ENCODE measurements at places on chromosomes 16 and 17.

DNA sequence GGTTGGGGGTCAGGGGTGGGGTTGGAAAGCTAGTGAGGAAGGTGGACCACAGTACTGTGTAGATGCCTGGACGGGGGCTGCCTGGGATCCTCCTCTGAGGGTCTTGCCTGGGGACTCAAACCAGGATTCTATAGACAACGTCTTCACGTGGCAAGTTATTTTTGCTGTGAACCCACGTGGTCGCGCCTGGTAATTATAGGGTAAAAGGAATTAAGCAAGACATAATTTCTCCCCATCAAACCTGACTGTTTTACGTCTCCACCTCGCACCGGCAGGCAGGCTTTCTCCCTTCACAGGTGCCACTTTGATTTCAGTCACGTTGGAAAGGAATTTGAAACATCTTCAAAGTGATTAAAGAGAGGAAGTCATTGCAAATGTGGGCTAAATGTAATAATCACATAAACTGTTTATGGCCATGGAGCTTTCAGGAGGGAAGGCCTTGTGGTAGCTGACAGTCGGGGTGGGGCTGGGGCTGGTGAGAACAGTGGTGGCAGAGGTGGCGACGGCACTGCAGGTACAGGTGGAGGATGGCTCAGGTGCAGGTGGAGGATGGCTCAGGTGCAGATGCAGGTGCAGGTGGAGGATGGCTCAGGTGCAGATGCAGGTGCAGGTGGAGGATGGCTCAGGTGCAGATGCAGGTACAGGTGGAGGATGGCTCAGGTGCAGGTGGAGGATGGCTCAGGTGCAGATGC lies 197.1 kb upstream of the NLRP1 start:
- no peaks in the 10 kb centered on the region for H3K4me1 ChIP-seq
- no peaks in the 10 kb centered on the region for H3K36me3 ChIP-seq
- peaks cover 35% of the 10 kb centered on the region for H3K27me3 ChIP-seq
- no peak for ATAC-seq
- H3K27ac ChIP-seq: no peak overlapping the region
- no peak overlapping the region for H3K4me3 ChIP-seq

GRCh38 chr17:56867948-56868376 lies 34.0 kb downstream of the DGKE start:
- no peak for ATAC-seq
- peak overlapping the region; percentile 66 for H3K4me3 ChIP-seq
- peaks cover 9% of the 10 kb centered on the region for H3K4me1 ChIP-seq

GRCh38 chr16:2458887-2459646 lies 842 bp upstream of the TEDC2 start:
- peak overlapping the region; percentile 87 for H3K4me3 ChIP-seq
- no peak for ATAC-seq
- peaks cover 5% of the 10 kb centered on the region for H3K4me1 ChIP-seq

DNA sequence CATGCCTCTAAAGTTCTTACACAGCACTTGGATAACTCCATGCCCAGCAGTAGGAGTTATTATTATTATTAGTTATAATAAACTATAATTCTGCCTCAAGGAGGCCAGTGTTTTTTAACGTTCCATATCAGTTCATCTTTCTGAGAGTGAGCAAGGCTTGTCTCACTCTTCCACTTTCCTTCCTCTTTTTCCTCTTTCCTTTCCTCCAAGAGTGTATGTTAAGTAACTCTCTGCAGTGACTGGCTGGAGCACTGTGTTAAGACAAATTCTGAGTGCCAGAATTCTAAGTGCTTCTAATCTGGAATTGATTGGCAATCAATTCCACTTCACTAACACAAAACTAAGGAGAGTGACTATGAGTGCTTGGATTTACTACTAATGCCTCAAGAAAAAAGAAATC lies 16.4 kb downstream of the CLEC19A start:
- H3K36me3 ChIP-seq: no peaks in the 10 kb centered on the region
- no peak overlapping the region for H3K27ac ChIP-seq
- no peak overlapping the region for H3K4me3 ChIP-seq
- peaks cover 12% of the 10 kb centered on the region for H3K27me3 ChIP-seq

DNA sequence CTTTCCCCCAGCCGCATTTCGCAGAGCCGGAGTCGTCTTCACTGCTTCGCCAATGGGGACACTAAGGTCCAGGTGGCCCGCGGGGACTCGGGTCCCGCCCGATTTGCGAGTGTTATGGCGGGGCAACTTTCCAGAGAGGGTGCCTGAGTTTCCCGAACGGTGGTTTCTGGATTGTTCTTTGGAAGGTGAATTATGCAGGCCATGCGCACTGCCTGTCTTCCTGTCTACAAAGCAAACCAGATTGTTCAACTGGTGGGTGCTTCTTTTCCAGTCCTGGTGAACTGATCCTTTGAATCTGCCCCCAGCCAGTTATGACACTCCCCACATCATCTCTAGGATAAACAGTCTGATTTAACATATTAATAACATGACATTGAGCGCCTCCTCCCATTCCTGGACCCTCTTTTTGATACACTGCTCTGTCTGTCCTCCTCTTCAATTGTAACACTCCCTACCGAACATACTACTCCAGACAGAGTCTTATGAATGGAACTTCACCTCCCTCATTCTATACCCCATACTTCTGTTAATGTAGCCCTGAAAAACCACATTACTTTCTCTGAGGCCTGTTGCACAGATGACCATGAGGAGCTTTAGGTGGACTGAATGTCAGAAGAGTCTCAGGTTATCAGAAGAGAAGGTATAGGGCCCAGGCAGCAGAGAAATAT lies 159.0 kb downstream of the RAB11FIP4 start:
- no peaks in the 10 kb centered on the region for H3K27me3 ChIP-seq
- H3K4me3 ChIP-seq: peak overlapping the region; percentile 79
- H3K4me1 ChIP-seq: peaks cover 14% of the 10 kb centered on the region
- no peak for ATAC-seq

DNA sequence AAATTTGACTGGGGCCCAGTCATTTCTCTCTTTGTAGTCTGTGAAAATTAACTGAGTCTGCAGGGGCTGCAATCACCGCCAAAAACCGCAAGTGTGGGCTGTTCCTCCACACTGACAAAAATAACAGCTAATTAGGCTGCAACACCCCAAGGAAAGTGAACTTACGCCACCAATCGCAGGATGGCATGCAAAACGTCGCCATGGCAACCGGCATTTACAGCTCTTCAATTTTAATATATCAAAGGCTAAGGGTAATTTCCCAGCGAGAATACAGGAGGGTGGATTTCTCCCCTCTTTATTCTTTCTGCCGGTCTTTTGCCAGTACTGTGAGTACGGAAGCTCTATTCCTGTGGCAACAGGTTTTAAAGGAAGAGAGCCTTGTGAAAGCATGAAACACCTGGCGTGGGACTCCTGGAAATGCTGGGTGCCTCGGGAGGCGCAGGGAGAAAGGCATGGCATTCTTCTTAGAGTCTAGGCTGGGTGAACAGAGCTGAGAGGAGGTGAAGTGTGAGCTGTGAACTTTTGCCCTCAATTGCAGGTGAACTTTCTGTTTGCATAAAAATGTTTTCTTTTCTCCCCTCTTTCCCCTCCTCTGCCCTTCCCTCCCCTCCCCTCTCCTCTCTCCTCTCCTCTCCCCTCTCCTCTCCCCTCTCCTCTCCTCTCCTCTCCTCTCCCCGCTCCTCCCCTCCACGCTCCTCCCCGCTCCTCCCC lies 399.7 kb downstream of the XYLT1 start:
- no peaks in the 10 kb centered on the region for H3K27me3 ChIP-seq
- ATAC-seq: peak; percentile 90
- peak overlapping the region; percentile 89 for H3K27ac ChIP-seq
- peaks cover 22% of the 10 kb centered on the region for H3K4me1 ChIP-seq
- no peaks in the 10 kb centered on the region for H3K36me3 ChIP-seq
- H3K4me3 ChIP-seq: peak overlapping the region; percentile 82

DNA sequence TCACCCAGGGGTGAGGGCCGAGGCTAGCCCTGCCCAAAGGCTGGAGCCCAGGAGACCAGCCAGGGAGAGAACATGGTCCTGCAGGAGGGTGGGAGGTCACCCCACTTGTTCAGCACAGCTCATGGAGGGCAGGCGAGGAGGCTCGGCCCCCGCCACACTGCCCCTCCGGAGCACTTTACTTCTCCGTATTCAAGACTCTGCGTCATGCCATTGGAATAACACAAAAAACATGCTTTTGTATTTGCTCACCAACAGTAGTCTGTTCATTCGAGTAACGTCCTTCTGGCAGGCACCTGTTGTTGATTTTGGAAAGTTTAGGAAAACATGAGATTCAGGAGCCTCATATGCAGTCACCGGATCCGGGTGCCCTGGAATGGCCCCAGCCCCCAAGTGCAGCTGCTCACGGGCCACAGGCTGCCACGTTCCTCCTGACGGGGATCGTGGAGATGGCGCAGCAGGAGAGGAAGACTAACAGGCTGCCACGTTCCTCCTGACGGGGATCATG lies 81.1 kb upstream of the DNAH17 start:
- no peak overlapping the region for H3K4me3 ChIP-seq
- H3K4me1 ChIP-seq: no peaks in the 10 kb centered on the region
- peak overlapping the region; percentile 50 for H3K27ac ChIP-seq
- H3K36me3 ChIP-seq: no peaks in the 10 kb centered on the region
- no peak for ATAC-seq
- no peaks in the 10 kb centered on the region for H3K27me3 ChIP-seq

GRCh38 chr17:74117999-74118421 lies 85.5 kb upstream of the RPL38 start:
- no peak overlapping the region for H3K4me3 ChIP-seq
- peaks cover under 1% of the 10 kb centered on the region for H3K4me1 ChIP-seq
- no peaks in the 10 kb centered on the region for H3K36me3 ChIP-seq

- peaks cover 10% of the 10 kb centered on the region for H3K27me3 ChIP-seq
- no peaks in the 10 kb centered on the region for H3K4me1 ChIP-seq
- H3K4me3 ChIP-seq: no peak overlapping the region
- no peaks in the 10 kb centered on the region for H3K36me3 ChIP-seq
- no peak for ATAC-seq
Measured at GRCh38 chr16:49799172-49799571, 56.7 kb downstream of the ZNF423 start.

DNA sequence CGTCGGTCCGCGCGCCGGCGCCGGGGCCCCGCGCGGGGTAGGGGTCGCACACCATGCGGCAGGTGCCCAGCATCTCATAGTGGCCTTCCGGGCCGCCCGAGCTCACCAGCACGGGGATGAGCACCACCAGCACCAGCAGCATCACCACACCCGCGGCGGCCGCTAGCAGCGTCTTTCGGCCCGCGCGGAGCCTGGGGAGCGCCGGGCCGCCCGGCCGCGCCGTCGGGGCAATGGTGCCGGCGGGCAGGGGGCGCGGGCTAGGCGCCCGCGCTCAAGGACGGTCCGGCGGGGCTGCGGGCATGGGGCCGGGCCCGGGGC lies 237 bp downstream of the C1QL1 start:
- peaks cover 18% of the 10 kb centered on the region for H3K4me1 ChIP-seq
- no peak overlapping the region for H3K27ac ChIP-seq
- H3K4me3 ChIP-seq: no peak overlapping the region
- no peak for ATAC-seq
- peaks cover 7% of the 10 kb centered on the region for H3K36me3 ChIP-seq
- peaks cover 40% of the 10 kb centered on the region for H3K27me3 ChIP-seq

- no peak overlapping the region for H3K27ac ChIP-seq
- H3K4me3 ChIP-seq: no peak overlapping the region
- H3K36me3 ChIP-seq: no peaks in the 10 kb centered on the region
Measured at GRCh38 chr17:6446516-6447100, 2.4 kb downstream of the PIMREG start.

GRCh38 chr16:69566240-69566980 lies 644 bp downstream of the NFAT5 start:
- H3K27me3 ChIP-seq: no peaks in the 10 kb centered on the region
- peak overlapping the region; percentile 100 for H3K27ac ChIP-seq
- H3K4me3 ChIP-seq: peak overlapping the region; percentile 100
- H3K4me1 ChIP-seq: peaks cover 20% of the 10 kb centered on the region

- no peaks in the 10 kb centered on the region for H3K27me3 ChIP-seq
- peaks cover 11% of the 10 kb centered on the region for H3K4me1 ChIP-seq
- H3K4me3 ChIP-seq: no peak overlapping the region
Measured at GRCh38 chr17:2484876-2485275, 26.8 kb downstream of the METTL16 start.

DNA sequence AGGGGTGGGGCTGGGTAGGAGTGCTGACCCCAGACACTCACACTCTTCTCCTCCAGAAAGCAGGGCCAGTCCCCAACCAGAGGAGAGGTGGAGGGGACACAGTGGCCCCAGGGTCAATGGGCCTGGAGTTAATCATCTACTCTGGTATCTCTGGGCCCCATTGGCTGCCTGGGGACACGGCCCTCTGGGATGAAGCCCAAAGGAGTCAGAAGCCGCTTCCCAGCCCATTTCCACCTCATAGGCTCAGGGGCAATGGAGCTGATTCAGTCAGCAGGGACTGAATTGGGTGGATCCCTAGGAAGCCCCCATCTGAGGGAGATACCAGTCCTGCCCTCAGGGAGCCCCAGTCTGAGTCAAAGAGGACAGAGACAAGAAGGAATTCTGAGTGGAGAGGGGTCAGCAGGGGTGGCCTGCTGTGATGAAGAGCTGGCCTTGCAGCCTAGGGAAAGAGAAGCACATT lies 2.9 kb upstream of the NAGS start:
- peaks cover 7% of the 10 kb centered on the region for H3K36me3 ChIP-seq
- H3K27ac ChIP-seq: no peak overlapping the region
- H3K27me3 ChIP-seq: peaks cover 3% of the 10 kb centered on the region
- H3K4me3 ChIP-seq: no peak overlapping the region
